ENCODE measurements at places on chromosomes 6 and 20. TPM values are rescaled to one million over a fixed set of nuclear protein-coding genes. Genes with fewer than 3 reads are reported as not detected.

TCF15 gene
- total RNA-seq, result not detected

OR10C1 gene
- total RNA-seq, result not detected

HLA-DQB1 gene
- total RNA-seq, result 16.2 TPM

C20orf144 gene
- total RNA-seq, result 0.13 TPM

BTNL2 gene
- not detected for total RNA-seq

HLA-DPA1 gene
- 62.0 TPM for total RNA-seq

KCNK16 gene
- not detected for total RNA-seq

CENPW gene
- 2.0 TPM for total RNA-seq

RIMS4 gene
- total RNA-seq, result not detected

SNAP25 gene
- not detected for total RNA-seq

DNA sequence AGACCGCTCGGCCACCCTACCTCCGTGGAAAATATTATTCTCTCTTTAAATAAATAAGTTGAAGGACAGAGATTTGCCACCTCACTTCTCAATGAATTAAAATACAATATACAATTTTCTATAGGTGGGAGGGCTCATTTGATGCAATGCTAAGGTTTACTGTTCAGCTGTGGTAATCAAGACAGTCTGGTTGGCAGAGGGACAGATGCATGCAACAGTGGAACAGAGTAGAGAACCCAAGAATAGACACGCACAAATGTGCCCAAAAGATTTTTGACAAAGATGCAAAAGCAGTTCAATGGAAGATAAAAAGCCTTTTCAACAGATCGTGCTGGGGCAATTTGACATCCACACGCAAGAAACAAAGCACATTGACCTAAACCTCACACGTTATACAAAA is 145.2 kb downstream of the CEBPB start:
- no peak for DNase-seq
- H3K4me1 ChIP-seq, result peaks cover 29% of the 10 kb centered on the region
- H3K27ac ChIP-seq, result no peak overlapping the region
- no peak overlapping the region for H3K4me3 ChIP-seq
- peaks cover 10% of the 10 kb centered on the region for H3K27me3 ChIP-seq

DNA sequence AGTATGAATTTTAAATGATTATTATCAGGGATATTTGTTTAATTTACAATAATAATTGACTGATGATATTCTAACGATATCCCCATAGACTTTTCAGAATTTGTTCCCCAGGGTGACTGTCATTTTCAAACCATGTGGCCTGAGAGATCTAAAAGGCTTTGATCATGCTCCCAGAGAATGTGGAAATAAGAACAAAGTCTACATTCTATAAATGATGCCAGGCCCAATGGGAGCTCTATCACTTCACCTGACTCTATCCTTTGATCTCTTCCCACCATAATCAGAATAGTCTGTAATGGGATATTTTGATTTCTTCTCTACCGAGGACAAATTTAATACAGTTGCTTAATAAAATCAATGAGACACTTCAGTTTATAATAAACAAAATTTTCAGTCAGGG is 483.4 kb upstream of the IRAK1BP1 start:
- no peaks in the 10 kb centered on the region for H3K36me3 ChIP-seq
- DNase-seq, result no peak
- no peak overlapping the region for H3K4me3 ChIP-seq
- H3K27ac ChIP-seq, result no peak overlapping the region
- no peaks in the 10 kb centered on the region for H3K27me3 ChIP-seq

DNA sequence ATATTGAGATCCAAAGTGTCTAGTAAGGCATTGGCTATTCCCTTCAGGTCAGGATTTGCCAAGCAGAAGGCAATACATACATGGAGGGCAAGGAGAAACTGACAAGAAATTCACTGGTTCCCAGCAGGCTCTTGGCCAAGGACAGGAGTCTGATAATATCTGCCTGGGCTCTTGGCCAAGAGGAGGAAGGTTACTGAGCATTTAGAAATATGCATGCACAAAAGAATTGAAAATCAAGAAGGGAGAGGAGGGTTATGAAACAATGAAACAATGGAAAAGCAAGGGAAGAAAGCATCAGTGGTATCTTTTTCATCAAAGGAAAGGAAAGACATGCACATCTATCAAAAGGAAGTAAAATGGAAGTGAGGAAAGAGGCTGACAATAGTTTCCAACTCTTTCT is 42.4 kb downstream of the ARHGAP18 start:
- no peak overlapping the region for H3K4me3 ChIP-seq
- H3K36me3 ChIP-seq, result peaks cover 5% of the 10 kb centered on the region
- DNase-seq, result no peak
- H3K27ac ChIP-seq, result no peak overlapping the region
- H3K27me3 ChIP-seq, result peaks cover 5% of the 10 kb centered on the region

GRCh38 chr6:129382916-129383315 is 327.1 kb downstream of the ARHGAP18 start:
- H3K36me3 ChIP-seq, result peaks cover 6% of the 10 kb centered on the region
- peaks cover under 1% of the 10 kb centered on the region for H3K4me1 ChIP-seq

GRCh38 chr6:11011787-11012234 is 32.3 kb downstream of the ELOVL2 start:
- peaks cover 5% of the 10 kb centered on the region for H3K36me3 ChIP-seq
- H3K27me3 ChIP-seq, result peaks cover 60% of the 10 kb centered on the region
- H3K4me3 ChIP-seq, result no peak overlapping the region
- DNase-seq, result no peak
- no peak overlapping the region for H3K27ac ChIP-seq

GRCh38 chr6:168314948-168315347 is 4.6 kb downstream of the DACT2 start:
- no peak overlapping the region for H3K4me3 ChIP-seq
- no peaks in the 10 kb centered on the region for H3K4me1 ChIP-seq
- DNase-seq, result no peak
- H3K27ac ChIP-seq, result no peak overlapping the region
- no peaks in the 10 kb centered on the region for H3K36me3 ChIP-seq

GRCh38 chr6:74598462-74599393 is 607.1 kb downstream of the COL12A1 start:
- no peaks in the 10 kb centered on the region for H3K36me3 ChIP-seq
- no peak overlapping the region for H3K4me3 ChIP-seq
- H3K4me1 ChIP-seq, result no peaks in the 10 kb centered on the region
- DNase-seq, result no peak
- H3K27ac ChIP-seq, result no peak overlapping the region

DNA sequence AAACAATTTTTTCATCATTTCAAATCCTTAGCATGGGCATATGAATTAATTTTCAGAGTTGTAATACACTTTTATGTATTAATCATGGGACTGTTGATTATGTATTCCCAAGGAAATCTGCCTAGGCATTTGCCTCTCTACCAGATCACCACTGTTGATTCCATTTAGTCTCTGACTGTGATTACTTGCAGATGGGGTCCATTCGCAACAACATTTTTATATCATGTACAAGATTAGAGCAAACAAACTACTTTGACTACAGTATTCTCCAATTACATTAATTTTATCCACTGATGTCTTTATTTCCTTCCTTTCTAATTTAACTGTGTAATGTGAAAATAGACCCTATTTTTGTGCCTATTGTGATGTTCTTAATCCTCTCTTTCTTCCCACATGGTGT is 831.4 kb upstream of the SLC35B3 start:
- H3K36me3 ChIP-seq, result no peaks in the 10 kb centered on the region
- DNase-seq, result no peak
- H3K27ac ChIP-seq, result no peak overlapping the region
- no peak overlapping the region for H3K4me3 ChIP-seq
- no peaks in the 10 kb centered on the region for H3K27me3 ChIP-seq
- no peaks in the 10 kb centered on the region for H3K4me1 ChIP-seq

- peaks cover 8% of the 10 kb centered on the region for H3K27me3 ChIP-seq
- H3K27ac ChIP-seq, result no peak overlapping the region
- peaks cover 26% of the 10 kb centered on the region for H3K4me1 ChIP-seq
- no peak for DNase-seq
- no peak overlapping the region for H3K4me3 ChIP-seq
Measured at GRCh38 chr6:18389479-18389878, 2.3 kb downstream of the RNF144B start.

DNA sequence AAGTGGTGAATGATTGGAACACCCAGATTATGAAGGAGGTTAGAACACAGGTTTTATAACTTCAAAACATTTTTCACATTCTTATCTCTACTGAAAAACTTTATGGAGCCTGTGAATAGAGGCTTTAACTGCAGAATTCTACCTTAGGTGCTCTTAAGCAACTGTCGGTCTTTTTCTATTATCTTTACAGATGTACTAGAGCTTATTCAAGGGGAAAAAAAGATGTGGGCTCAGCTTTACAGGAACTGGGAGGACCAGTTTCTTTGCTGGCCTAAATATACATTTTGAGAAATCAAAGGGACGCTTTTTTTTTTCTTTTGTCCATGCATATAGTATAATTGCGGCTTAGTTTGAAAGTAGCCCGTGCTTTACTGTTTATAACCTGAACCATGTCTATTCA is 58.9 kb downstream of the UST start:
- H3K4me1 ChIP-seq, result peaks cover 28% of the 10 kb centered on the region
- no peak overlapping the region for H3K4me3 ChIP-seq
- no peak for DNase-seq

DNA sequence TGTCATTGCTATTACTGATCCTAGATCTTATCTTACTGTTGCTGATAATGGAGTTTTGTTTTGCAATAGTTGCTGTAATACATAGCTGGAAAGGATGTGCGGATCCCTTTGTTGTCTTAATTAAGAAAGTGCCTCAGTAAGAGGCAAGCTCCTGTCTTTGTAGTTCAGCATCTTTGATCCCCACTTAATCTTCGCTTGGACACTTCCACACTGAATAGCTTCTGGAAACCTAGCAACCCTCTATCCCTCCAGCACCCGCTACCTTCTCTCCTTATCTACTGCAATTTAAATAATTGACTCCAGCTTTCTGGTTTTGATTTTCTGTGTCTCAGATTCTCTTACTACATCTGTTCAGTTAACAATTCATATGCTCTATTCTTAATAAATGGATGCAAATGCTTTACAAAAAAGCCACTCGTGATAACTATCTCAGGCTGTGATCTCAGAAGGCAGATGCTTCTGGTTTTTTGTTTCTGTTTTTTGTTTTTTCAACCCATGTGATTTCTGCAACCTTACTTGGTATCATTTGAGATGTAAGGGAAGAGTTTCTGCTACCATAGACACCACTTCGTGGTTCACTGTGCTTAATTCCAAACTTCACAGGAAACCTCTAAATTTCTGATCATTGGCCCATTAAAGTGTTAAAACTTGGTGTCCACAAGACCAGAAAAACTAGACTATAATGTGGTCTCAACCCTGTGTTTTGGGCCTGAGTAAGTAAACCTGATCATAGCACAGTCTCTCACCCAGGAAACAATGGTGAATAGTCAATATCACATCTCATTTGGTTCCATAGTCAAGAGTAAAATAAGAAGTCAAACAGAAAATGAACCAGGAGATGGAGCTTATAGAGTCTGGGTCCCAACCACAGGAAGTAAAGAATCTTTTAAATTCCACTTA is 352.1 kb upstream of the SOX4 start:
- no peaks in the 10 kb centered on the region for H3K27me3 ChIP-seq
- no peak overlapping the region for H3K4me3 ChIP-seq
- H3K27ac ChIP-seq, result no peak overlapping the region

DNA sequence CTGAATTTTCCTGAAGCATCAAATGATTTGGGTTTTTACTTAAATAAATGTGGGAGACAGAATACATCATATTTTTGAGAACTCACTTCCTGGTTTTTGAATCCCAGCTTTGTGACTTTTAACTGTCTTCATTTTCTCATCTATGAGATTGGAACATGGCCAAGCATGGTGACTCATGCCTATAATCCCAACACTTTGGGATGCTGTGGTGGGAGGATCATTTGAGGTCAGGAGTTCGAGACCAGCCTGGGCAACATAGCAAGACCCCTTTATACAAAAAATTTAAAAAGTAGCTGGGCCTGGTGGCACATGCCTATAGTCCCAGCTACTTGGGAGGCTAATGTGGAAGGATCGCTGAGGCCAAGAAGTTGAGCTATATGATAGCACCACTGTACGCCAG is 122.3 kb downstream of the QKI start:
- H3K4me1 ChIP-seq, result peaks cover 22% of the 10 kb centered on the region
- DNase-seq, result no peak
- no peaks in the 10 kb centered on the region for H3K27me3 ChIP-seq
- H3K27ac ChIP-seq, result peak overlapping the region; percentile 29

GRCh38 chr20:32484958-32485769 is 100.0 kb downstream of the NOL4L start:
- no peaks in the 10 kb centered on the region for H3K27me3 ChIP-seq
- H3K4me3 ChIP-seq, result peak overlapping the region; percentile 92
- peak overlapping the region; percentile 87 for H3K27ac ChIP-seq
- peaks cover 30% of the 10 kb centered on the region for H3K4me1 ChIP-seq

GRCh38 chr20:52983726-52984450 is 11.7 kb downstream of the TSHZ2 start:
- peak overlapping the region; percentile 74 for H3K27ac ChIP-seq

DNA sequence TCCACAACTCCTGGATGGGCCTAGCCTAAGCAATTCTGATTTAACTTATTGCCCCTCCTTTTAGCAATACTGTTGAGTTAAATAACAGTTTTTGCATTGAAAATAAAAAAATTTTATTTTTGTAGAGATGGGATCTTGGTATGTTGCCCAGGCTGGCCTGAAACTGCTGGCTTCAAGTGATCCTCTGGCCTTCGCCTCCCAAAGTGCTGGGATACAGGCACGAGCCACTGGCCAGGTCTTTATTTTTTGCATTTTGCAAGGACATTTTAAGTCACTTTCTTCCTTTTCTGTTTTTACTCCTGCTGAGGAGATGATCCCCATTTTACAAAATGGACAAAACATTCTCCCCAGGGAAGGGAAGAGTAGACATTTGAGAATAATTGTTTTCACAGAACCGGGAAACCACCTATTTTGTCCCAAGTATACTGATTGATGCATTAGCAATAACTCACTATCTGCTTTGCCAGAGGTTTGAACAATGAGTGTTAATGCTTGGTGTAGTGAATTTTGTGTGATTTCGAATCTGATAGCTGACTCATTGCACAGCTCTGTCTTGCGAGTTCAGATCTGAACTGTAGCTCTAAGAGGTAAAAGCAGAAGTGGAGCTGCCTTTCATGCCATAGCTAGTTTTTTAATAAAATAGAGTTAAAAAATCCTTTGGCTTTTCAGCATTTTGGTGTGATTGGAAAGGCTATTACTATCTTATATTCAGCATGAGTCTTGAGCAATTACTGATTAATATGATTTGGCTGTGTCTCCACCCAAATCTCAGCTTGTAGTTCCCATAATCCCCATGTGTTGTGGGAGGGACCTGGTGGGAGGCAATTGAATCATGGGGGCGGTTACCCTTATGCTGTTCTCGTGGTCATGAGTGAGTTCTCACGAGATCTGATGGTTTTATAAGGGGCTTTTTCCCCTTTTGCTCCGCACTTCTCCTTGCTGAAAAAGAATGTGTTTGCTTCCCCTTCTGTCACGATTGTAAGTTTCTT is 20.9 kb downstream of the IGF2R start:
- H3K4me3 ChIP-seq, result no peak overlapping the region
- peaks cover 37% of the 10 kb centered on the region for H3K4me1 ChIP-seq
- H3K27me3 ChIP-seq, result no peaks in the 10 kb centered on the region
- DNase-seq, result no peak
- peaks cover 10% of the 10 kb centered on the region for H3K36me3 ChIP-seq

GRCh38 chr6:150250826-150251225 is 108.0 kb downstream of the PPP1R14C start:
- no peaks in the 10 kb centered on the region for H3K4me1 ChIP-seq
- H3K36me3 ChIP-seq, result peaks cover 4% of the 10 kb centered on the region
- H3K27ac ChIP-seq, result no peak overlapping the region
- peaks cover 32% of the 10 kb centered on the region for H3K27me3 ChIP-seq

- H3K4me3 ChIP-seq, result peak overlapping the region; percentile 15
- peaks cover 14% of the 10 kb centered on the region for H3K27me3 ChIP-seq
- peaks cover 18% of the 10 kb centered on the region for H3K4me1 ChIP-seq
- no peak for DNase-seq
- no peak overlapping the region for H3K27ac ChIP-seq
Measured at GRCh38 chr6:17584241-17584803, 15.8 kb upstream of the FAM8A1 start.

Data from T-helper 17 cell (primary cell).